ENCODE measurements at places on chromosomes 13 and 19.
A peak's percentile ranks its signal among the peaks of the same experiment; 100 is the strongest.

DNA sequence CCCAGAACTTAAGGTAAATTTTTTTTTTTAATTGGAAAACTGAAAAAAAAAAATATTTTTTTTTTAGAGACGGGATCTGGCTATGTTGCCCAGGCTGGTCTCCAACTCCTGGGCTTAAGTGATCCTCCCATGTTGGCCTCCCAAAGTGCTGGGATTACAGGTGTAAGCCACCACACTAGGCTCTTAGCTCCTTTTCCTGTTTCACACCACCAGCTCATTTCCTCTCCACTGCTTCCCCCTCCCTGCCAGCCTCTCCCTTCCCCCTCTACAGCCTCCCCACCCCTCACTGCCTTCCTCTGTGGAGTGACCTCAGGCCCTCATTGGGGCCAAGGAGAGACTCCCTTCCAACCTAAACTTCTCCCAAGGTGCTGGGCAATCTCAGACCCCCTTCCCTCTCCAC lies 4.2 kb upstream of the GIPR start:
- DNase-seq = no peak

DNA sequence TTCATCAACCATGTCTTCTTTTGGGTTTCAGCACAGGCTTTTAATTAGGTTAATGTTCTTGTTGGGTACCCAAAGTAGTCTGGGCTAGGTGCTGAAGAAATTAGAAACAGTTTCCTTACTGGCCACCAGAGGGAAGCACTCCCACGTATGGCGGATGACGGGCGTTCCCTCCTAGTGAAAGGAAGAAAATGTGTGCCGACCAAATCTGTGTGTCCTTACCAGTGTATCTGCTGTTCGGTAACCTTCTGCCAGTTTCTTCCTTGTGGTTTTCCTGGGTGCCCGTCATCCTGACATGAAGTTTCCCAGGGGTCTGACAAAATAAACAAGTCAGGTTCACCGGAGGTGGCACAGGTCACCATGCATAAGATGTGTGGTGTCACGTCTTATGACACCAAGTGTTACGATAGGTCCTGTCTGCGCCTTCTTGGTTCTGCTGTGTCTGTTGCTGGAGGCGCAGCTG lies 6.0 kb upstream of the WDR88 start:
- DNase-seq = peak; percentile 66

- DNase-seq = no peak
Observed at GRCh38 chr19:45554481-45554880, 30.1 kb downstream of the OPA3 start.

DNA sequence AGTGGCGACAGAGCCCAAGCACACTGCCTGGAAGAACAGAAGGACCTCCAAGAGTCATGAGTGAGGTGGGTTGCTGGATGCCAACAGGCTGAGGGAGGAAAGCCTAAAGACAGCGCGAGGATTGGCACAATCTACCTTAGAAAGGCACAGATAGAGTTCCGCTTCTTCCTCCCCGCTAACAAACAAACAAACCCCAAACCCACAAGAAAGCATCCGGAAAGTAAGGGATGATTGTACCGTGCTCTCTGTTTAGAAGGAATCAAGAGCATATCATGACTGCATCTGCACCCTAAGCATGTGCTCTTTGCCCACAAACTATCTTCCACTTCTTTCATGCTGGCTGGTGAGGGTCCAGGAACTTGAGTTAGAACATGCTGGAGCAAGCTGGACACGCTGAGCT lies 233.0 kb upstream of the KLF12 start:
- no peak for DNase-seq

GRCh38 chr13:76822698-76823267 lies 63.4 kb downstream of the KCTD12 start:
- peak; percentile 71 for DNase-seq

DNA sequence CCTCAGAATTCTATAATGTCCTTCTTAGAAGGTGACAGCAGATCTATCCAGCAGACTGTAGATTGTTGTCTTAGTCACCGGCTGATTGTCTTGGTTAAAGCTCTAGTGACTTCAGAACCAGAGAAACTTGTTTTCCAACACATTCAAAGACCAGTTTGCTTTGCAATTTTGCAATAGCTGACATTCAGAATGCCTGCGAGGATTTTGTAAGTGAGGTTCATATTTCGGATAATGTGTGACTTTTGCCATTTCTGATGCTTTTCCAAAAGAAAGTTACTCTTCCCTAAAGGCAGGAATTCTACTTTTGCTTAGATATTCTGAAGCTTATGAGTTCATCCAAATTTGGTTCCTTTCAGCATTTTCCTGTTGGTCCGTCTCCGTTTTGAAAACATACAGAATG lies 13.2 kb downstream of the SPINT2 start:
- DNase-seq = peak; percentile 65

- peak; percentile 68 for DNase-seq
Observed at GRCh38 chr13:99045396-99045795, 67.5 kb upstream of the DOCK9 start.

DNA sequence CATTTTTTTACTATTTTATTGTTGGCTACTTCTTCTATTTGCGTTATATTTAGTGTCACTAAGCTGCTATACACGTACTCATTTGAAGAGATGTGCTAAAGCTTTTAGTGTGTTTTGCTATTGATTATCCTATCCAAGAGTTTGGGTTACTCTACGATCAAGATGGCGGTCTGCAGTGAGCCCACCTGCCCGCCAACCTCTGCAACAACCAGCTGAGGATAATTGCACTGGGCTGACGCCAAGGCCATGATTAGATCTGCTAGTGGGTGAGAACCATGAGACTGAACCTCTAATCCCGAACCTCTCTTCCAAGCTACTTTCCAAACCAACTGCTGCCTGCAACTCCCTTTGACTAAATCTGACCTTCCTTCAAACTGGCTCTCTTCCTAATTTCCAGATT lies 1.8 kb downstream of the CPB2 start:
- no peak for DNase-seq

GRCh38 chr19:19296953-19297689 lies 23.2 kb downstream of the SUGP1 start:
- DNase-seq = no peak

DNA sequence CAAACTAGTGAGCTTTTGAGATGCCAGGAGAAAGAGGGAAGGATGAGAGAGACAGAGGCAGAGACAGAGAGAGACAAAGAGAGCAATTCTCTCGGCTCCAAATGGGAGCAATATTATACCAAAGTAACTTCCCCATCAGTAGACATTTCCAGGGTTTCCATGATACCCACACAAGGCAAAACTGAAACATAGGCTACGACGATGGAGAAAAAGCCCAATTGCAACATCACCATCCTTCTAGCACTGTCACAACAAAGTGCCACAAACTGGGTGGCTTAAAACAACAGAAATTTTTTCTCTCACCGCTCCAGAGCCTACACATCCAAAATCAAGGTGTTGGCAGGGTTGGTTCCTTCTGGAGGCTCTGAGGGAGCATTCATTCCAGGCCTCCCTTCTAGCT lies 81.4 kb downstream of the KCTD12 start:
- no peak for DNase-seq

DNA sequence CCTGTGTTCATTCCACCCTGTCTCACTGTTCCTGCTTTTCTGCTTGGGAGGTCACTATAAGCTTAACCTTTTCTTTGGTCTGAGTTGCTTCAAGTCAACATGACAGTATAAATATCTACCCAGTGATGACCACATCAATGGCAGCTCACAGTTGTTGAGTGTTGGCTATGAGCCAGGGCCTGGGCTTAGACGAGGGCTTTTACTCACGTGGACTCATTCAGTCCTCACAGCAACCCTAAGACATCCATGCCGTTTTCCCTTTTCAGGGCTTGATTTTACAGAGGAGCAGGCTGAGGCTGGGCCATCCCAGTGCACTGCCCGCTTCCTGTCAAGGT lies 10.2 kb upstream of the CCDC97 start:
- DNase-seq = peak; percentile 71

DNA sequence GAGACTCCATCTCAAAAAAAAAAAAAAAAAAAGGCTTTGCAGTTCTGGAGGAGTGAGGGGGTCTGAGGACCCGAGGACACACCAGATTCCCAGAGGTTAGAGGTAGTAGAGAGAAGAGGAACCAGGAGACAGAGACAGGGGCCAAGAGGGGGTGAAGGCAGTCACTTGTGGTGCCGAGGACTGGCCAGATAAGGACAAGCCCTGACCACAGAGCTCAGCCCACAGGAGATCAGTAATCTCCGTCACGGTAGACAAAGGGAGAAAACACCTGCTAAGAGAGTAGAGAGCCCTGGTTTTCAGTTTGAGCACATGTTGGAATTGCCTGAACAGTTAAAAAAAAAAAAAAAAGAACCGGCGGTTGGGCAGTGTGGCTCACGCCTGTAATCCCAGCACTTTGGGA lies 1.7 kb upstream of the PRAM1 start:
- no peak for DNase-seq

GRCh38 chr19:44303320-44303719 lies 1.5 kb downstream of the ZNF235 start:
- no peak for DNase-seq

DNA sequence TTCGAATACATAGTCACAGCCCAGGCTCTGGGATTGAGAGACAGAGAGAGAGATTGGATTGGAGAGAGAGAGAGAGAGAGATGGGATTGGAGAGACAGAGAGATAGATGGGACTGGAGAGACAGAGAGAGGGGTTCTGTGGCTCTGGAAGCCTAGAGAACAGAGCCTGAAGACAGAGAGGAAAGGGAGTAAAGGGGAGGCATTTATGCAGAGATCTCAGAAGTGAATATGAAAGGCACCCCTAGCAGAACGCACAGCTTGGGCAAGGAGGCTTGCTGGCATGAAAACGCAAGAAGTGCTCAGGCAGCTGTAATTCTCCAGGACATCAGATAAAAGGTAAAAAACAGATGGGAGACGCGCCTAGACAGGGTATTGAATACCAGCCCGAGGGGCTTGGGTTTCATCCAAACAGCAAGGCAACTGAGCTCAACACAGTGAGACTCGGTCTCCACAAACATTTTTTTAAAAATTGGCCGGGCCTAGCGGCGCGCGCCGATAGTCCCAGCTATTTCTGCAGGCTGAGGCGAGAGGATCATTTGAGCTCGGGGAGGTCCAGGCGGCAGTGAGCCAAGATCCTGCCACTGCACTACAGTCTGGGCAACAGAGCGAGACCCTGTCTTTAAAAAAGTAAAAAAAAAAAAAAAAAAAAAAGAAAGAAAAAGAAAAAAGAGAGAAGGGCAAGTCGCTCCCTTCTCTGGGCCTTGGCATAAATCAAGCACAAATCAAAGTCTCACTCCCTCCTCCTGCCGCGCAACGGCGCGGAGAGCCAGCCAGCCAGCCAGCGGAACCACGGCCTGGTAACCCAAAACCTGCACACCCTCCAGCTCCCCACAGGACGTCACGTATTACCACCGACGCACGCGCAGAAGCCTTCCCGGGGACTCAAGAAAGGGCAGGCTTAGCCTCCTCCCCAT lies 774 bp upstream of the PPP2R1A start:
- no peak for DNase-seq

GRCh38 chr19:39207293-39207836 lies 3.3 kb upstream of the SYCN start:
- DNase-seq = no peak

DNA sequence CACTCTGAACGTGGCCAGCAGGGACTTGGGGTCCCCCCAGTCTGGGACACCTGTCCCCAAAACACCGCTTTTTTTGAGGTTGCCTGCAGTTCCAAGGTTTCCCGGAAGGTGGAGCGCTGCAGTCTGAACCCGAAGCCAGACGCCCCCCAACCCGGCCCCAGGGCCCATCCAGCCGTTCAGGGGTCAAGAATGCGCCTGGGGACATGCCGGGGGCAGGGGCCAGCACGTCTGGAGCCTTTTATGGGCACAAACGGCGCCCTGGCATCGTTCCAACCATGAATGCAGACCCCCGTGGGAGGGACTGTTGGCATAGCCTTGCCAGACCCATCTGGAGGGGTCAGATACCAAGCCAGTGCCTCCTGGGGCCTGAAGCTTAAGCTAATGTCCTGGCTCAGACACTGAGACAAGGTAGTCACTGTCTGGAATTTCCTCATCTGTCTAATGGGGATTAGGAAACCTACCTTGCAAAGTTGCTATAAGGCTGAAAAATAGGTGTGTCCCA lies 6.9 kb downstream of the S1PR5 start:
- DNase-seq = no peak

- DNase-seq = no peak
Observed at GRCh38 chr19:3981736-3982681, 3.3 kb downstream of the EEF2 start.

DNA sequence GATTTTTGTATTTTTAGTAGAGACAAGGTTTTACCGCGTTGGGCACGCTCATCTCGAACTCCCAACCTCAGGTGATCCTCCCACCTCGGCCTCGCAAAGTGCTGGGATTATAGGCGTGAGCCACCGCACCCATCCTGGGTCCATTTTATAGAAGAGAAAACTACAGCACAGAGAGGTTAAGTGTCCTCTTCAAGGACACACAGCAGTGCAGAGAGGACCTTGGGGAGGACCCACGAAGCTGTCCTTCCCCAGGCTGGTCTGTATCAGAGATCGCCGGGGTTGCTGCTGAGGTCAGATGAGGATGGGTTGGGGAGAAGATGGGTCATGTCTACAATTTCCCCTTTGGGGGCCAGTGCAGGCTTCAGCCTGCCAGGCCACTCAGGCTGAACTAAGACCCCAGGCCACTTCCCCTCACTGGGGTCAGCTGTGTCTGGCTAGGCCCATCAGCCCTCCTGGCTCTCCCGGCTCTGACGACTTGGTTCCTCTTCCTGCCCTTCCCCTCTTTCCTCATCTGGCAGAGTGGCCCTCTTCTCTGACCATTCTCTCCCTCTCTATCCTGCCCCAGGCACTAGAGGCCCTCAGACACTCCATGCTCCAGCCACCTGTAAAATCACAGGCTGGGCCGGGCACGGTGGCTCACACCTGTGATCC lies 9.6 kb downstream of the MYO1F start:
- no peak for DNase-seq

- no peak for DNase-seq
Observed at GRCh38 chr19:55156202-55157063, 1.1 kb downstream of the TNNI3 start.

GRCh38 chr13:71967990-71968389 lies 101.0 kb upstream of the DACH1 start:
- no peak for DNase-seq

DNA sequence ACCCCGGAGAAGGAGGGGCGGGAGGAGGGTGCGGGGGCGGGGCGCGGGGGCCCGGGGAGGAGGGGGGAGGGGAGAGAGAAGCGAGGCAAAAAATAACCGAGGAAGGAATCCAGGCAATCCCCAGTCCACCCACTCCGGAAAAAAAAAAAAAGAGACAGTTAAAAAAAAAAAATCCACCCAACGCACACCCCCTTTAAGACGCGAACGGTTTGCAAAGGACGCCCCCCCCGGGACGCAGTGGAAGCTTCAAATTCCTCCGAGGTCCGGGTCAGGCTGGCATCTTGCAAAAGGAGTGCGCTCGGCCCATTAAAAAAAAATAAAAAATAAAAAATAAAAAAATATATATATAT lies at the start of gene CACNA1A:
Gene CACNA1A (minus strand): TSS at position 9 of the 350 bp plus-strand sequence. CDS start 255 bp downstream, outside the sequence.
- peak; percentile 62 for DNase-seq

Data from AG10803 (cell line).